Activated CD4-positive, alpha-beta T cell treated with anti-CD3 and anti-CD28 coated beads, Interleukin-2, amount 50 U/mL, for 16 hours (primary cell): ENCODE measurements at places on chromosomes 2 and 18.

DNA sequence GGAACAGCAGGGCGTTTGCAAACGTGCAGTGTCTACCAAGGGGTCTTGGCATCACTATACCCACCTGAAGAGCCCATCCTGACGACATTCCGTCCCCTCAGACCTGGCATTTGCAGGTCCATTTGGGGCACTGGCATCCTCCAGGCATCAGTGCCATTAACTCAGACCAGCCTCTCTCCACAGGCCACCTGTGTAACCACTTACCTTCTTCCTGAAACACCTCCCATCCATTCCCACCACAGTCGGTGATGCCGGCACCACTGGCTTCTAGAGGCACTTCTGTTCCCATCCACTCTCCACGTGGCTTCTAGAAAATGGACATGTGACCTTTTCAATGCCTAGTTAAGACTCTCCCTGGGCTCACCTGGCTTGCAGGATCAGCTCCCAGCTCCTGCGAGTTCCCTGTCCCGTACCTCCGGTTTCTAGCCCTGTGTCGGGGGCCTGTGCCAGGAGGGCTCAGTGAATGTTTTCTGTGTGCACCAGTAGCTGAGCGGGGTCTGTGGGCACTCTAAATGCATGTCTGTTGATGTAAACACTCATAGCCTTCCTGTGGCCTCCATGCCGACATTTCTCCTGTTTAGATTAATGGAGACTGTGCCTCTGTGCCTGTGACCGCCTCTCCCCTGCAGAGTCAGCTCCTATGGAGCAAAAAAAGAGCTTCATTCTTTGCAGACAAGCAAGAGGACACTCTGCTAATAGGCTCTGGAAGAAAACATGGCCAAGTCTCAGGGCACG lies 458.0 kb upstream of the HS6ST1 start:
- no peak for DNase-seq

GRCh38 chr2:164186591-164186990 lies 434.7 kb downstream of the GRB14 start:
- DNase-seq = no peak

- no peak for DNase-seq
These were observed 44.8 kb upstream of the TANC1 start for GRCh38 chr2:158923641-158924040.

DNA sequence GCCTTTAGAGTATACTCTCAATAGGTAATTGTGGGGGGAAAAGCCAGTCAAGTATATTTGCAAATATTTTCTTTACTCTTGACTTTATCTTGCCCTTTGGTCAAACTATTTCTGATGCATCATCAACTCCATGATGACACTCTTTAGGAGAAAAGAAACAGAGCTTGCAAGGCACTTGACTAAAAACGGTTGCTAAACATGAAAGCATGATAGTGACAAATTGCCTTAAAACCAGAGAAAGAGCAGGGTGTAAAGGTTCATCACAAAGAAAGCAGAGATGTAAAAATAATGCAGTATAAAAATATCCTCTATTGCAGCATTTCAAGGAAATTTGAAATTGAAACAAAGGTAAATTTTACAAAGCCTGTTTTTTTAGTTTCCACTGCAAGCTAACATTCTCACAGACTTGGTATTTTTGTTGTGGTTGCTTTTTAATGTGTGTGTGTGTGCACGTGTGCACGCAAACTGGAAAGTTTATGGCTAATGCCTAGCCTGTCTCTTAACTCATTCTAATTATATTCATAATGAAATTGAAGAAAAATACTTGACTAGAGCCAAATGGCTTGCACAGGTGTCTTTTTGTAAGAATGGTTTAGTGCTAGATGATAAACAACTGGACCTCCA lies 503.6 kb downstream of the ARHGAP15 start:
- no peak for DNase-seq

GRCh38 chr18:987325-988186 lies 82.9 kb downstream of the ADCYAP1 start:
- no peak for DNase-seq

GRCh38 chr2:226887940-226888339 lies 52.1 kb downstream of the RHBDD1 start:
- no peak for DNase-seq
